Activated naive CD4-positive, alpha-beta T cell treated with anti-CD3 and anti-CD28 coated beads for 36 hours (primary cell): ENCODE measurements at places on chromosomes 3 and 15. TPM values are rescaled to one million over a fixed set of nuclear protein-coding genes. Genes with fewer than 3 reads are reported as not detected.

The SERPINI1 gene
- total RNA-seq = 0.99 TPM

The ADAMTS9 gene
- not detected for total RNA-seq

The BMF gene
- total RNA-seq = 9.4 TPM

The GOLGA8G gene
- not detected for total RNA-seq

The TMEM212 gene
- not detected for total RNA-seq

The PDZRN3 gene
- not detected for total RNA-seq

The PPM1L gene
- total RNA-seq = 2.1 TPM

The KIF23 gene
- total RNA-seq = 68.8 TPM

The ARPIN gene
- total RNA-seq = not detected
